ENCODE measurements at places on chromosomes 7 and 10. TPM values are rescaled to one million over a fixed set of nuclear protein-coding genes. Genes with fewer than 3 reads are reported as not detected.

TMEM176B gene
- total RNA-seq, result 369 TPM

INHBA gene
- 1.1 TPM for total RNA-seq

MEOX2 gene
- total RNA-seq, result not detected

VWDE gene
- total RNA-seq, result 0.20 TPM

DNA sequence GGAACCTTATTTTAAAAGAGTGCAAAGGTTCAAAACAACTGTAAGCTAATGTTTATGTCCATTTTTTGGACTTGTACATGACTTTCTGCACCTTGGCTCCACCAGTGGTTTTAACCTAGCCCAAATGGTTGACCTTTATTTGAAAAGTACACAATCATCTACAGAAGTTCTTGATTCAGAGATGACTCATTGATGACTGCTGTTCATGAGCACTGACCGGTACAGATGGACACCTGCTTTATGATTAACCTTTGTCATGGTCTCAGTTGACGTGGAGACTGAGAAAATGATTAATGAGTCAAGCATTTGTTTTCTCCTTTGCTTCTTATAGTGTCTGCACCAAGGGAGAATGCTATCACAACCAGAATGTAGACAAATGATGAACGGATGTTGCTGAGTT lies 55.7 kb upstream of the PTER start:
- no peak for DNase-seq
- H3K27ac ChIP-seq, result no peak overlapping the region
- no peak overlapping the region for H3K4me3 ChIP-seq
- H3K27me3 ChIP-seq, result no peaks in the 10 kb centered on the region
- H3K4me1 ChIP-seq, result no peaks in the 10 kb centered on the region
- H3K36me3 ChIP-seq, result no peaks in the 10 kb centered on the region

DNA sequence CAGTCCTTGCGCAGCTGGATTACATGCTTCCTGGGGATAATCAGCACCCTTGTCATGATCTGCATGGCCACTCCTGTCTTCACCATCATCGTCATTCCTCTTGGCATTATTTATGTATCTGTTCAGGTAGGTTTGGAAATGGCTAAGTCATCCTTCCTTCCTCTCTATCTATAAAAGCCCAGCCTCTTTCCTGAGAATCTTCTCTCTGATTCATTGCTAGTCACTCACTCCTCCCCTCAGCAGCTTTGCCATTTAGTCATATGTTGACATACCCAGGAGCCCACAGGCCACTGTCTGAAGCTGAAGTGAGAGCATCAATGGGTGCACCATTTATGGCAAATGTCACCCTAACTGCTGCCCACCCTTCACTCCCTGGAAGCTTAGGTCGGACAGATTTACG lies 52.0 kb downstream of the ABCC2 start:
- no peak overlapping the region for H3K27ac ChIP-seq
- no peak overlapping the region for H3K4me3 ChIP-seq
- H3K36me3 ChIP-seq, result no peaks in the 10 kb centered on the region
- no peaks in the 10 kb centered on the region for H3K4me1 ChIP-seq
- H3K27me3 ChIP-seq, result no peaks in the 10 kb centered on the region

- H3K27me3 ChIP-seq, result no peaks in the 10 kb centered on the region
- H3K36me3 ChIP-seq, result no peaks in the 10 kb centered on the region
- no peak overlapping the region for H3K4me3 ChIP-seq
- no peak for DNase-seq
- H3K27ac ChIP-seq, result no peak overlapping the region
Measured at GRCh38 chr7:95126053-95126709, 198.2 kb downstream of the PON1 start.

GRCh38 chr10:72038458-72039001 lies 49.8 kb downstream of the SPOCK2 start:
- no peaks in the 10 kb centered on the region for H3K27me3 ChIP-seq
- no peaks in the 10 kb centered on the region for H3K36me3 ChIP-seq
- no peak overlapping the region for H3K27ac ChIP-seq
- no peaks in the 10 kb centered on the region for H3K4me1 ChIP-seq
- no peak for DNase-seq

DNA sequence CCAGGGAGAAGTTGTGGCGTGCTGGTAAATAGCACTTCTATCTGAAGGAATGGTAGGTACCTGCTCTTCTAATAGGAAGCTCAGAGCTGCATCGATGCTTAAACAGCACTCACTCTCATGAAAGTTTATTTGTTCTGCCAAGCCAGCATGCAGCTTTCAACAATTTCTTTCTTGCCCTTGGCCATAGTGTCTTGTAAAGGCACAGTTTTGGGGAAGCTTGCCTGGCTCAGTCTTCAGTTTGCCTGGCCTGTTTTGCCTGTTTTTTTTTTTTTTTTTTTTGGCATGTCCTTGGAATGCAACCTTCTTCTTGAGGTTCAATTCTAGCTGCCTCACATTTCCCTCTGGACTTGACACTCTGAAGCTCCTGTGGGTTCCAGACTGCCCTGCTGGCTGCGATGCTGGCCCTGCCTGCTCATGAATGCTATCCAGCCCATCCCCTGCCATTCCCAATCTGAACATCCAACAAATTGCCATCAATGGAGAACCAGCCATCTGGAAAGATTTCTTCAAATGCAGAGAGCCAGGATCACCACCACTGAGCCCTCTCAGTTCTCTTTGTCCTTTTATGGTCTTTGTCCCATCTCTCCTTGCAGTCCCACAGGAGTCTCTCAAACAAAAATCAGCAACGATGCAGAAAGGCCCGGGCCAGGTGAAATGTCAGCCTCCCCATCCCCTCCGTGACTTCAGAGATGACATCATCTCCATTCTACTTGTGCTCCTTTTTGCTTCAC lies 133.9 kb downstream of the ANLN start:
- H3K4me3 ChIP-seq, result no peak overlapping the region
- no peaks in the 10 kb centered on the region for H3K36me3 ChIP-seq
- DNase-seq, result no peak

GRCh38 chr7:4235596-4235995 lies 446.5 kb upstream of the FOXK1 start:
- H3K4me1 ChIP-seq, result no peaks in the 10 kb centered on the region
- no peaks in the 10 kb centered on the region for H3K36me3 ChIP-seq
- H3K4me3 ChIP-seq, result no peak overlapping the region
- DNase-seq, result no peak
- no peaks in the 10 kb centered on the region for H3K27me3 ChIP-seq
- H3K27ac ChIP-seq, result no peak overlapping the region

DNA sequence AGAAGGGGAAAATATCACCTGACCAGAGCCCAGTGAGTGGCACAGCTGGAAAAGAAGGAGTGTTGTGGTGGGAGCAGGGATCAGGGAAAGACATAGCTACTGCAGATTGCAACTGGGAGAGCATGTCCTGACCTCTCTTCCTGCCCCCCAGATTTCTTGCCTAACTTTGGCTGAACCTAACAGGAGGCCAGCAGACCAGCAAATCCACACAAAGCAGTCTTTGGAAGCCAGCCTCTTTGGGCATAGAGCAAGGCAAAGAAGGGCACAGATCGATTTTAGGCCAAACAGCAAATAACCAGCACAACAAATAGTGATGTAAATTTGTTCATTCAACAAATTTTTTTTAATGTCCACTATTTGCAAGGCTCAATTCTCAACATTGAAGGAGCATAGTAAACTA lies 433.2 kb upstream of the GHITM start:
- no peaks in the 10 kb centered on the region for H3K36me3 ChIP-seq
- H3K27me3 ChIP-seq, result no peaks in the 10 kb centered on the region
- DNase-seq, result no peak
- no peak overlapping the region for H3K4me3 ChIP-seq
- H3K27ac ChIP-seq, result no peak overlapping the region
- no peaks in the 10 kb centered on the region for H3K4me1 ChIP-seq

- no peak overlapping the region for H3K4me3 ChIP-seq
- no peaks in the 10 kb centered on the region for H3K36me3 ChIP-seq
- H3K4me1 ChIP-seq, result no peaks in the 10 kb centered on the region
- no peaks in the 10 kb centered on the region for H3K27me3 ChIP-seq
- H3K27ac ChIP-seq, result no peak overlapping the region
Measured at GRCh38 chr10:116978901-116979300, 26.1 kb downstream of the SHTN1 start.

DNA sequence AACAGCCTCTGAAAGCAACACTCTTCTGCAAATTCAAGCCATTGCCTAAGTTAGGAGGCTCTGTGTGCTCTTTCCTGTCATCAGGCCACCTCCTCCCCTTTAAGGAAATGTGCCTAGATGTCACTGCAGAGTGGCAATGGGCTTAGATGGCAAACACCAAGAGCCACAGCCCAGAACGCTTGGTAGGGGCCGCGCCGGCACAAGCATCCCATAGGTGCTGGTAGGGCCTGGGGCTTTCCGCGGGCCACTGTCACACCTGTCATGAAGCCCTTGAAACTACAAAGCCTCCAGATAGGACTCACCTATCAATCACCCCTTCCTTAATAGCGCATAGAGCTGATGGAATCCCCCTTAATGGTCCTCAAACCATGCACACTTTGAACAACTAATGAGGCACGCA lies 299.9 kb downstream of the GRID1 start:
- no peaks in the 10 kb centered on the region for H3K27me3 ChIP-seq
- H3K27ac ChIP-seq, result no peak overlapping the region
- no peak overlapping the region for H3K4me3 ChIP-seq
- no peaks in the 10 kb centered on the region for H3K4me1 ChIP-seq
- DNase-seq, result no peak
- H3K36me3 ChIP-seq, result no peaks in the 10 kb centered on the region

DNA sequence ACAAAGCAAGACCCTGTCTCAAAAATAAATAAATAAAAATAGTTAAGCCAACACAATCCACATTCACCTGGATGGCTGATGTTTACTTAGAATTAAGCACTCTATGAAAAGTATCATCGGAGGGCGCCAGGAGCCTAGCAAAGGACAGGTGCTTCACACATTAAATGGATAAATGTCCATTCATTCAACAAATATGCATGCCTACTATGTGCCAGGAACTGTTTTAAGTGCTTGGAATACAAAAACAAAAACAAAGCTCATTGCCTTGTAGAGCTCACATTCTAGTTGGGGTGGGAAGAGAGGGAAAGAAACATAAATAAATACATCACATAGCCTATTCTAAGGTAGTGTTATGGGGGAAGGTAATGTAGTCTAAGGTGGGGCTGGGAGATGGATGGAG lies 4.1 kb downstream of the BAIAP2L1 start:
- peaks cover 14% of the 10 kb centered on the region for H3K27me3 ChIP-seq
- no peak overlapping the region for H3K4me3 ChIP-seq
- H3K36me3 ChIP-seq, result no peaks in the 10 kb centered on the region
- peaks cover 4% of the 10 kb centered on the region for H3K4me1 ChIP-seq
- no peak overlapping the region for H3K27ac ChIP-seq

- no peak overlapping the region for H3K27ac ChIP-seq
- H3K27me3 ChIP-seq, result no peaks in the 10 kb centered on the region
- no peaks in the 10 kb centered on the region for H3K4me1 ChIP-seq
- no peak overlapping the region for H3K4me3 ChIP-seq
- DNase-seq, result no peak
Measured at GRCh38 chr10:2106641-2107040, 369.3 kb upstream of the ADARB2 start.

GRCh38 chr7:40566879-40567278 lies 432.1 kb downstream of the SUGCT start:
- DNase-seq, result no peak
- H3K27ac ChIP-seq, result no peak overlapping the region
- no peaks in the 10 kb centered on the region for H3K27me3 ChIP-seq
- H3K36me3 ChIP-seq, result no peaks in the 10 kb centered on the region
- H3K4me1 ChIP-seq, result no peaks in the 10 kb centered on the region

DNA sequence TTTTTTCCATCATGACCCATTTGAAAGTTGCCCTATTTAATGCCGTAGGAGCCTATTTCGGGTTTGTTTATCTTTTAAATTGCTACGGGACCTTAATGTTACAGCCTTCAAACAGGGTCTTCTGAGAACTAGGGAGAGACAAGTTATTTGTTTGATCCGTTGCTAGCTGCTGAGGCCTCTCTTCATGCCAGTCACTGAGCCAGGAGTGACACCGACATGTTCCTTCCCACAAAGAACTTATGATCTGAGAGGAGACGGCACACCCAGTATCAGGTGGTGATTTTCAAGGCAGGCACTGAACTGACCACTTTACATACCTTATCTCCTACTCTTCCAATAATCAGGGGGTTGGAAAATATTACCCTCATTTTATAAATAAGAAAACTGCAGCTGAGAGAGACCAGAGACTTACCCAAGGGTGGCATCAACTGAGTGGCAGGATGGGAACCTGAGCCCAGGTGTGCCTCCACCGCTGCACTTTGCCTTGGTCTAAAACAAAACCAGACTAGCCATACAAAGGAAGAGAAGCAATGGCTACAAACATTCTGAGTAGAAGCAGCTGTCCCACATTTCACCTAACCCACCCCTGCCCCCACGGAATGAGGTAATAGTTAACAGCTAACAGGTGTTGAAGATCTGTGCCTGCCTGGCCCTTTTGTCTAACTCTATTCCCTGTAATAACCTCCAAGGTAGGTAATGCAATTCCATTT lies 40.5 kb downstream of the PPP1R3C start:
- H3K36me3 ChIP-seq, result no peaks in the 10 kb centered on the region
- DNase-seq, result no peak
- H3K27ac ChIP-seq, result peak overlapping the region; percentile 75
- H3K4me3 ChIP-seq, result no peak overlapping the region
- peaks cover 22% of the 10 kb centered on the region for H3K27me3 ChIP-seq

- no peak for DNase-seq
- H3K27me3 ChIP-seq, result no peaks in the 10 kb centered on the region
- H3K36me3 ChIP-seq, result no peaks in the 10 kb centered on the region
- H3K4me1 ChIP-seq, result peaks cover 5% of the 10 kb centered on the region
Measured at GRCh38 chr7:121084256-121084655, 95.7 kb downstream of the CPED1 start.

GRCh38 chr7:138455609-138456008 lies 4.5 kb upstream of the TRIM24 start:
- DNase-seq, result no peak
- no peaks in the 10 kb centered on the region for H3K36me3 ChIP-seq
- no peaks in the 10 kb centered on the region for H3K4me1 ChIP-seq
- H3K27ac ChIP-seq, result no peak overlapping the region

DNA sequence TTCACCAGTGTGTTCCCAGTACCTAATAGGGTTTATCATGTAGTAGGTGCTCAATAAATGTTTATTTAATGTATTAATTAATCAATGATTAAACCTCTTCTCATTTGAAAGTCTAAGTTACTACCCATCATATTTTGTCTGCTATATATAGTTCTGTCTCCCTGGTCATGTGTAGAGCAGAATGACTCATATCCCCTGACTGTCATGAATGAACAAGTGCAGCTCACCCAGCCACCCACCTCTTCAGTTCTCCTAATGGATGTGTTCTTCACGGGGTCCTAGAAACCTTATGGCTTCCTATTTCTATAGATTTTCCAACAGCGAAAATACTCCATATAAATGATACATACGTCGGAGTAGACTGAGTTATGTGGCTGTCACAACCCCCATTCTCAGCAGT lies 64.5 kb downstream of the HIF1AN start:
- no peak for DNase-seq
- peaks cover 49% of the 10 kb centered on the region for H3K27me3 ChIP-seq
- no peaks in the 10 kb centered on the region for H3K4me1 ChIP-seq
- no peaks in the 10 kb centered on the region for H3K36me3 ChIP-seq
- H3K27ac ChIP-seq, result no peak overlapping the region

GRCh38 chr7:45708046-45708950 lies 134.1 kb downstream of the ADCY1 start:
- no peak overlapping the region for H3K27ac ChIP-seq
- no peaks in the 10 kb centered on the region for H3K4me1 ChIP-seq
- no peaks in the 10 kb centered on the region for H3K27me3 ChIP-seq
- H3K4me3 ChIP-seq, result no peak overlapping the region
